Activated gamma-delta T cell (primary cell): ENCODE measurements at places on chromosomes 12 and 14.

- no peak for DNase-seq
These were observed 46.3 kb downstream of the NTS start for GRCh38 chr12:85920324-85920947.

DNA sequence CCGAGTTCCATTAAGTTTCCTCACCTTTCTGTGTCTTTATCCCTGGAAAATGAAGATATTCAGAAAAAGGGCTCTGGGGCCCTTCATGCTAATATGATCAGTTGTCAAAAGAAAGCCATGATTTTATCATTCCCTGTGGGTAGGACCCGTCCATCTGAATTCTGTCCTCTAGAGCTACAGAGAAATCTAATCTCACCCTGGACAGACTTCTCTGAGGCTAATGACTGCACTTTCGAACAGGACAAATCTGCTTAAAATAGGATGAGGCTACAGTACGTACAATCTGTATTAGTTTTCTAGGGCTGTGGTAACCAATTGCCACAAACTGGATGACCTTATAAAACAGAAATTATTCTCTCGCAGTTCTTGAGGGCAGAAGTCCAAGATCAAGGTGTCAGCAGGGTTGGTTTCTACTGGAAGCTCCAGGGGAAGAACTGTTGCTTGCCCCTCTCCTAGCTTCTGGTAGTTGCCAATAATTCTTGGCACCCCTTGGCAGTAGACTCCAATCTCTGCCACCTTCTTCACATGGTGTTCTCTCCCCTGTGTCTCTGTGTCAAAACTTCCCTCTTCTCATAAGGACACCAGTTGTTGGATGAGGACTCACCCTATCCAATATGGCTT, 1.3 kb downstream of the AK7 start:
- no peak for DNase-seq

DNA sequence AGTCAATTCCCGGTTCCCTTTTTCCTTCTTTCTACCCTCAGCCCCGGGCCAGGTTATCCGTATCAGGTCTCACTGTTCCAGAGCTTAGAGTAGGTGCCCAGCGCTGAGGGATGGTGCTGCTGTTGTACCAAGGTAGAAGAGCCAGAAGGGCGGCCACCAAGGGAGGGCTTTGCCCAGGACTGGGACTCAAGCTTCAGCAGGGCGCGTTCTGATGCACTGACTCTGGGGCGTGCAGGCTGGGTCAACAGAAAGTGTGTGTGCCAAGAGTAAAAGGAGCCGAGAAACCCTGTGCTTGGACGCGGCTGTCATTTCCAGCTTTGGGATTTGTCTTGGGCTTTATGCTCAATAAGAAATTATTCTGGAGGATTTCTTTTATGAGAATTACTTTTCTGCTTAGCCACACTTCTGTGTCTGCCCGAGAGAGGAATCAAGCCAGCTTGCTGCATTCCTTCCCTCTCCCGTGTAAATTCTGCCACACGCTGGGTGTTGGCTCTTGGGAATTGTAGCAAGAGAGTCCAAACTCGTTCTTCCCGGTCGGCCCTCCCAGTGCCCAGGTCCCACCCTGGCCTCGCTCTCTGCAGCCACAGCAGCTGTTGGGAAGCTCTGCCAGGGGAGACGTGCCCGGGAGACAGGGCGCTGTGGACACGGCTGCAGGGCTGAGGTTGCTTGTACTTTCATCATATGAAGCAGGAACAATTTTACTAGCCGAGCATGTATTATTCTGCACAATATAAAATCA, 98.0 kb downstream of the FBXL14 start:
- DNase-seq, result no peak

GRCh38 chr12:52311285-52311648, 9.9 kb downstream of the KRT83 start:
- DNase-seq, result no peak

GRCh38 chr12:96466939-96467751, 22.2 kb upstream of the CFAP54 start:
- no peak for DNase-seq

DNA sequence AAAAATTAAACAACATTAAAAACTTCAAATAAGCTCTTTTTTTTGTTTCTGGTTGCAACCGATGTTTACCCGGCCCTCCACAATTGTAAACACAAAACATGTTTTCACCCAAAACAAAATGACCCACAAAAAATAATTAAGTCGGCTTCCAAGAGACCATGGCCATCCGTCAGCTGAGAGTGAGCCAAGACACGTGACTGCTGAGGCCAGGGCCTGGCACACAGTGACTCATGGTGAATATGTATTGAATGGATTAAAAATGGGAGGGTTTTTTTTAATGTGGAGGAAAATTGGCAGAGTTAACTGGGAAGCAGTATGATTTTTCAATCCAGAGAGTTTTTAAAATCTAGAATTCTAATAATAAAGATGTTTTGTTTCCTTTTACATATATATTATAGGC, 13.8 kb upstream of the CPNE8 start:
- no peak for DNase-seq

DNA sequence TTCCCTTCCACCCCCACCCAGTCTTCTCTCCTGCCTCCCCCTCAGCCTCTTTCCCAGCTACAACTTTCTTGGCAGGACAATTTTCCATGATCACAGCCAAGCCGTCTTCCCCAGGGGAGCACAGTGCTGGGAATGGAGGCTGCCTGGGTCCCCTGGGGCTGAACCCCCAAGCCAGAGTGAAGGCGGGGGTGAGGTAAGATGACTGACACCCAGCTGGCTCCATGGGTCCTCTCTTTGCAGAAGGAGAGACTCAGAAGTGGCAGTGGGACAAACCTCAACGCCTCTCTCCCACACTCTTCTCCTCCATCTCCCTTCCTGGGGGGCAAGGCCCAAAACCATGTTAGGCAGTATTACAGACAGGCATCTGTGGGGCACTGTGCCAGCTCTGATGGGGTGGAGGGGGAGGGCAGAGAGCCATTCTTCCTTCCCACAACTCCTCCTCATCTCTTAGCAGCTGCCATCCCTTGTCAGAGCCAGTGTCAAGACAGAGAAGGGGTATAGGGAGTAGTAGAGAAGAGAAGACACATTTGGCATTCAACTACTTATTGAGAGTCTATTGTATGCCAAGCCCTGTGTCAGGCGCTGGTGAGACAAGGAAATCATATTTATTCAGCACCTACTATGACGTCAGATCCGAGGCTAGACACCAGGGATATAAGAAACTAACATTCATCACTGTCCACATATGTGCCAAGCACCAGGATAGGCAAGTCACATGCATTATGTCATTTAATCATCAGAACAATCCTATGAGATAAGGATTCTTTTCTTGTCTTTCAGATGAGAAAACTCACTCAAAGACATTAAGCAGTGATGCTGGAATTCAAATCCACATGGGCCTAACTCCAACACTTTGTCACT, 3.6 kb downstream of the ITGA7 start:
- no peak for DNase-seq

- DNase-seq, result no peak
These were observed 336.0 kb downstream of the CEP128 start for GRCh38 chr14:80605536-80605935.

DNA sequence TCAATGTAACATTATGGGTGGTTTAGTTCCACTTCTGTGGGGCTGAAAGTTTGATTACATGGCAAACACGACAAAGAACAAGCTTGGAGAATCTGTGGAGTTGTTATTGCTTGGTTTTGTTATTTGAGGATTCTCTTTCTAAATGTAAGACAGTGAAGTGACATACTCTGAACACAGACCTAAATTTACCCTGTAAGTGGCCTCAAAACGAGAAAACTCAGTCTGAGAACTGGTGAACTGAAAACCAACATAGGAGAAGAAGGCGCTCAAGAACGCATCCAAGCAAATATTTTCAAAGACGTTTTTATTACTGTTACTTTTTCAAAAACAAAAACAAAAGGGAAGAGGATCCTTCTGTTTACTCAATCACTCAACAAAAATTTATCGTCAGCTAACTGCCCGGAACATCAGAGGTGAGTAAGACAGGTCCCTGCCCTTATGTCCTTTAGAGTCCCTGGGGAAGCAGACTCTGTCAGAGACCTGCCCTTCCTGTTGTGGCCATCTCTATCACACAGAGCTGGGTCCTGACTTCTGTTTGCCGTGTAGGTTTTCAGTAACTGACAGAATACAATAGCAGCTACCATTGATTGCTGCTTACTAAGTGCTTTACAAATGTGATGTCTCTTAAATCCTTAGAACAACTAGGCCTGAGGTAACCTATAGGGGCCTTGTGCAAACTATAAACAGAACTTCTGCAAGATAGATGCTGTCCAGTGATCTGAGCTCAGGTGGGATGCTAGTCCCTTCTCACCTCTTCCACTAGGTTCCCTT, 79.3 kb upstream of the C12orf71 start:
- DNase-seq, result no peak

DNA sequence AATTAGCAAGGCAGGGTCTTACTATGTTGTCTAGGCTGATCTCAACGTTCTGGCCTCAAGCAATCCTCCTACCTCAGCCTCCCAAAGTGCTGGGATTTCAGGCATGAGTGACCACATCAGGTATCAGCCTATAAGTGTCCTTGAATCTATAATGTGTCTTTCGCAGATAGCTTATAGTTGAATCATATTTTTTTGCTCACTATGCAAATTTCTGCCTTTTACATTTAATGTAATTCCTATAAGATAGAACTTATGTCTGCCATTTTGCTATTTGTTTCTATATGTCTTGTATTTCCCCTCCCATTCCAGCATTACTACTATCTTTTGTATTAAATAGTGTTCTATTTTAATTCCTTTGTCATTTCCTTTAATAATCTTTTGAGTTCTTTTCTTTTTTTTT, 10.5 kb upstream of the ATF7 start:
- DNase-seq, result no peak

DNA sequence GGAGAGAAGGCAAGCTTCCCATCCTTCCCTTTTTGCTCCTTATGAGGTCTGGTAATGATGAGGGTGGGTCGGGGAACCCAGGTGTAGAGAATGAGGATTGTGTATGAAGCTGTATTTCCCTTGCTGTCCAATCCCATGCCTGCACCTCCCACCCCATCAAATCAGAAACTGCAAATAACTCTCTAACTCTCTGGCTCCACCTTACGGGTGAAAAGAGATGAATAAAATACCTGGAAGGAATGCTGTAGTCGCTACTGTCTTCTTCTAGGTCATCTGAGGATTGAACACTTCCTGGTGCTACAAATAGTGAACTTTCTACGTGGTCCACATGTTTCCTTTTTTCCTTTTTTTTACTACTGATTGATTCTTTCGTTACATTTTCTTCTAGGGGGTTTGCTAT, 38.9 kb upstream of the DICER1 start:
- DNase-seq, result no peak

GRCh38 chr14:67618617-67619063, 1.1 kb upstream of the ARG2 start:
- DNase-seq, result no peak

DNA sequence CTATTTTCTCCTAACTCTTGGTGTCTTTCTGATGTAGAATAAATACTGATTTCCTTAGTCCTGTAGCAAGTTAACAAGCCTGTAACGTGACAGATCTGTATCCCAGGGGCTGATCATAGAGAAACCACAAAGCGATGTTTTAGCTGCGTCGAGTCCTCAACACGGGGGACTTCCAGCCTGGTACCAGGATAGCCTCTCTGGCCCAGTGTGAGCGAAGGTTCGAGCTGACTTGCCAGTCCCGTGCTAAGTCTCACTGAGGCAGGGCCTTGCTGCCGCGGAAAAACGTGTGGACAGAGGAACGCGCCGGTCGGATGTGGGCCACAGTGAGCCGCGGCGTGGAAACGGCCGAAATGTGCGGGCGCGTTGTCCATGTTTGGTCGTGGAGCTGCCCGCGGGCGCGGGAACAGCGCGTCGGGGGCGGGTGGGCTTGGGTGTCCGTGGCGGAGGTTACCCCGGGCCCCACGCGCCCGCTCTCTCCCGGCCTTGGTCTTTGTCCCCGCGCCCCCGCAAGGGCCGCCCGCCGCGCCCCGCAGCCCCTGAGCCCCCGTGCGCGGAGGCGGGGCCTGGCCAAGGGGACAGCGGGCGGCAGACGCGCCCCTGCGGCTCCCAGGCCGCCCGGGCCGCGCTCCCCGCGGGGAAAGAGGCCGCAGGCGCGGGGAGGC, 531 bp upstream of the EML1 start:
- DNase-seq, result no peak
